ENCODE measurements at places on chromosomes 1 and 21.
A peak's percentile ranks its signal among the peaks of the same experiment; 100 is the strongest.

DNA sequence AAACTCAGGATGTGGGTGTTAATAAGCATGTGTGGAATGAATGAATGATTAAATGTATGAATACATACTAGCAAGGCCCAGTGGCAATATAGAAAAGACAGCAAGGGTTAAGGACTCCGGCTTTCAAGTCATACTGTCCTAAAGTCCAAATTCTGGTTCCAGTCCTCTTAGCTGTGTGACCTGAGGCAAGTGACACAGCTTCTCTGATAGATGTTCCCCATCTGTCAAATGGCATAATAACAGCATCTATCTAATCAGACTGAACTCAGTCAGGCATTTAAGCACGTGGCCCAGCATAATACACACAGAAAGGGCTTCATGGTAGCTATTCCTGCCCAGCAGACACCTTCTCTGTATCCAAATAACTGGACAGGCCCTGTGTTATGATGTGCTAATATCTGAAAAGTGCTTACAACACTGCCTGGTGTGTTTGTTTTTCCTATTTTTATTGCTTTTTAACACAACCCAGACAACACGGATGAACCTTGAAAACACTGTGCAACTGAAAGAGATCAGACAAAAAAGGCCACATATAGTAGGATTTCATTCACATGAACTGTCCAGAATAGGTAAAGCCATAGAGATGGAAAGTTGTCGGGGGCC lies 12.4 kb downstream of the ASAP3 start:
- DNase-seq = no peak

GRCh38 chr1:173269490-173270230 lies 62.5 kb upstream of the TNFSF4 start:
- DNase-seq = peak; percentile 10

DNA sequence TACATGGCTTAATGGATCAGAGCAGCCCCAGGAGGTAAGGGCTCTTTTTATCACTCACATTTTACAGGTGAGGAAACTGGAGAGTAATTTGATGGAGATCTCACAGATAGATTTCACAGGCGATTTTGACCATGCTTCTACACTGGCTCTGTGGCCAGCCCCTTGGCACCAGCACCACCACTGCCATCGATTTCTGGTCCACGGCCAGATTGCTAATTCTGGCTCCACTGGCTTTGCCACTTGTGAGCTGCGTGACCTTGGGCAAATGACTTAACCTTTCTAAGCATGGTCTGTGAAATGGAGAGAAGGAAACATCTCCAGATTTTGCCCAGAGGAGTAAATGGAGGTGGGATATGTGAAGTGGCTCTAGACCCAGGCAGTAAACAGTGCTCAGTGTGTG lies 32.6 kb downstream of the KCNC4 start:
- DNase-seq = no peak

GRCh38 chr1:64155278-64155677 lies 48.1 kb upstream of the UBE2U start:
- DNase-seq = no peak

- DNase-seq = no peak
These were observed 41.3 kb upstream of the UBE2U start for GRCh38 chr1:64162151-64162550.

DNA sequence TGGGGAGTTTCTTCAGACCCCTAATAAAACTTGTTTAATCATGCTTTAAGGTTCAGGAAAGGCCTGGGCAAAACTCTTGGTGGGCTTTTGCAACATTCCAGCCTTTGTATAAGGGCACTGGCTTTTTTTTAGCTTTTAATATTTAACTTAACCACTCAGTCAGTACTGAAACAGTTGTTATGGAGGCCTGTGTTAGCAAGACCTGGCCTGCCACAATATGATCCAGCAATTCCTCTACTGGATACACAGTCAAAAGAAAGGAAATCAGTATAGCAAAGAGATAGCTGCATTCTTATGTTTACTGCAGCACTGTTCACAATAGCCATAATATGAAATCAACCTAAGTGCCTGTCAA lies 75.1 kb upstream of the COG2 start:
- no peak for DNase-seq

GRCh38 chr1:60504206-60504840 lies 430.8 kb upstream of the C1orf87 start:
- DNase-seq = no peak

- DNase-seq = no peak
These were observed 90.3 kb downstream of the LYST start for GRCh38 chr1:235776396-235776795.

DNA sequence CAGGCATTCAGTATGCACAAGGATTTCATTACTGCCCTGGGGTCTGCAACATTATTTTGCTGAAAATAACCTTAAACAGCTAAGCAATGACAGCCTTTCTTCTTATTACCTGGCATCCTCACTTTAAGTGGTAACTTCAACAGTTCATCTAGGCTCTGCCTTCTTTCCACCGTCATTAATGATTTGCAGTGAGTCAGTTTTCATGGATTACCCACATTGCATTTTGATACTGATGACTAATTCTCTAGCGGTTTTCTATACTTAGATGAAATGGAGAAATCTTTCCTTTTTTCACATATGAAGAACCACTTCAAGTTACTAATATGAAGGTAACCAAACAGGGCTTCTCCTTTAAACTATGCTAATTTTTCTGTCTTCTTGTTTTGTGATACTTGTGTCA lies 226.9 kb upstream of the TMPRSS15 start:
- no peak for DNase-seq

DNA sequence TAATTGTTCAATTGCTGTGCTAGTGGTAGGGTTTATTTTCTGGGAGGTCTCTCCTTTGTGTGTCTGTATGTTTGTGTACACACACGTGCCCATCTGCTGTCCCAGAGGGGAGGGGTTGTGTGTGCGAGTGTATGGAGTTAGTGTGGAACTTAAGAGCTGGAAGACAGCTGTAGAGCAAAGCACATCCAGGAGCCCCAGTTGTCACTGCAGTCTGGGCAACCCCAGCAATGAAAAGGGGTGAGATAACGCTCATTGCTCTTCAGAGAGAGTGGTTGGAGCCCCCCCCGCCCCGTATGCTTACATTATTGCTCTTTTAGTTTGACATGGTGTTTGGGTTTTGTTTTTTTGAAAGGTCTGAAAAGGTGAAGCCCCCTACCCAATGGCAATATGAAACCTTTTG lies 36.9 kb downstream of the NCF2 start:
- no peak for DNase-seq

GRCh38 chr1:31020007-31020790 lies 45.3 kb downstream of the PUM1 start:
- DNase-seq = no peak

GRCh38 chr1:204684206-204684570 lies 1.4 kb downstream of the LRRN2 start:
- no peak for DNase-seq

DNA sequence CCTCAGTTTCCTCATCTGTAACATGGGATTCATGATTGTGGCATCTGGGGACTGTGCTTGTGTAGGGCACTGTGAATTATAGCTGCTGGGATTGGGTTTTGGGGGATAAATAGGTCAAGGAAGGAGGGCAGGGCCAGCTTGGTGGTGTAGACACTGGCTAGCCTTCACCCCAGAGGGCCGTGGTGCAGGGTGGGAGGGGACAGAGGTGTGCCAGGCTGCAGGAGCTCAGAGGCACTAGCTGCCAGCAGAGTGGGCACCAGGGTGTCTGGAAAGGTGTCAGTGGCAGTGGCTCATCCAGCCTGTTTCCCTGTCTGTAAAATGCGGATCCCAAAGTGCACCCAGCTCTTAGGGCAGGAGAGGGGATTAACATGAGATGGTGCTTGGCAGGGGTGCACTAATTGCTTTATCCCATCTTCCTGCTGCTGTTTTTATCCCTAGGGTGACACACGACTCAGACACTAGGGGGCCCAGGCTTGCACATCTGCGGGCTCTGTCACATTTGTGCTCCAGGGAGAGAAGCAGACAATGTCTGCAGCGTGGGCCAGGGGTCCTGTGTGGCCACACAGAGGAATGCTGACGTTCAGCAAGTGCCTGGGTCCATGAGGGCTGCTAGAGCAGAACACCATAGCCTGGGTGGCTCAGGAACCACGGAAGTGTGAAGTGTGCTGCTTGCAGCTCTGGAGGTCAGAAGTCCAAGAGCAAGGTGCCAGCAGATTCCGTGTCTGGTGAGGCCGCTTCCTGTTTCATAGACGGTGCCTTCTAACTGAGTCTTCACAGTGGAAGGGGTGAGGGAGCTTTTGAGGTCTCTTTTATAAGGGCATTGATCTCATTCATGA lies 19.3 kb downstream of the OBSCN start:
- DNase-seq = no peak

DNA sequence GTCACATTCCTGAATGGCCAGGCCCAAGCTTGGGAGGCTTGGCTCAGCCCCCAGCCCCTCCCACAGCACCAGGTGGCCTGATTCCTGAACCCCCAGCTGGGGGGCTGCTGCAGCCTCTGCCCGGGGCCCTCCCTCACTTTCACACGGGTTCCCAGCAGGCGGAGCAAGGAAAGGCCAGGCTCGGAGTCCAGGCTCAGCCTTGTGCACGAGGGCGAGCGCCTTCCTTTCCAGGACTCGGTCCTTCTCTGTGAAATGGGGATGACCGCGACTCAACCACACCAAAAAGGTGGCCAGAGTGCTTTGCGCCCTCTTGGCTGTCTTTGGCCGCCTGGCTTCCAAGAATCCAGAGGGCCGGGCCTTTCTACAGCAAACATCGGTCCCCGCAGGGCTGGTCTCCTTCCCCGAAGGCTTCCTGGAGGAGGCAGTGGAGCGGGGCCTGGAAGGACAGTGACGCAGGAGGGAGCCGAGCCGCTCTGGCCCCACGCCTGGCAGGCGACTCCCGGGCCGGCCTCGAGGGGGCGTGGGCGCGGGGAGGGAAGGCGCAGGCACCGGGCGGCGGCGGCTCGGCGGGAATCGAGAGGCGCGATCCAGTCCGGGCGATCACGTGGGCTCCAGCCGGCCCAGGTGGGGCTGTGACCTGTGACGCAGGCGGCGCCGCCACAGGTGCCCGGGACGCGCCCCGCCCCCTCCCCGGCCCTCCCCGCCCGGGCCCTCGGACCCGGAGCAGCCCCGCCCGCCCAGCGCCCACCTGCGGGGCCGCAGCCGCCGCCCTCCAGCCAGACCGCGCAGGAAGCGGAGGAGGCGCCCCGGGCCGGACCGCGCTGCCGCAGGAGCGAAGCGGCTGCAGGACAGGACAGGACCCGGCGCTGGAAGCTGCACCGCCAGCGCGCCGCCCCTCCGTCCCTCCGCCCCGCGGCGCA lies at the start of gene ARHGEF16:
TSS of gene ARHGEF16 (plus strand) at position 775 of the 920 bp plus-strand sequence. CDS start 8,420 bp downstream, outside the sequence.
- no peak for DNase-seq

DNA sequence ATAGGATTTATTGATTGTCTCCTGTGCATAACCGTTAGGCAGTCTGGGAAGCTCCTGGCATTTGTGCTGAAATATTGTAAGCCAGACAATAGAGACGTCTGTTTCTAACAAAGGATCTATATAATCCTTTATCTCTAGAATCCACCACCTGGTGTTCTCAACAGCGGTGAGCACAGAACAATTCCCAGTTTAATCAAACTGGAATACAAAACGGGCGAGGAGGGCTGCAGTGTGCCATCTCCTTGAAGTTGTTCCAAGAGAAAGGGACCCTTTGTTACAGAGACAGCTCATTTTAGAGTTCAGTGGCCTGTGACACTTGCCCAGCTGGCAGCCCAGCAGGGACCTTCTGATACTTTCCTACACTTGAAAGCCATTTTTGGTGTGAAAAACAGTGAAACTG lies 162.8 kb upstream of the IVNS1ABP start:
- no peak for DNase-seq

- no peak for DNase-seq
These were observed 40.1 kb downstream of the CAMSAP2 start for GRCh38 chr1:200778766-200779165.

GRCh38 chr1:205001162-205001561 lies 41.9 kb upstream of the CNTN2 start:
- no peak for DNase-seq

Measured in glomerular endothelial cell (primary cell).